Globus pallidus (tissue), 1 donor: ENCODE measurements at places on chromosomes 5 and 9.

GRCh38 chr5:78810098-78810920 lies 161.7 kb upstream of the LHFPL2 start:
- DNase-seq = no peak

- no peak for DNase-seq
These were observed 4.0 kb upstream of the TYRP1 start for GRCh38 chr9:12689233-12689632.

GRCh38 chr5:88089719-88090390 lies 178.8 kb downstream of the TMEM161B start:
- DNase-seq = peak; percentile 26

DNA sequence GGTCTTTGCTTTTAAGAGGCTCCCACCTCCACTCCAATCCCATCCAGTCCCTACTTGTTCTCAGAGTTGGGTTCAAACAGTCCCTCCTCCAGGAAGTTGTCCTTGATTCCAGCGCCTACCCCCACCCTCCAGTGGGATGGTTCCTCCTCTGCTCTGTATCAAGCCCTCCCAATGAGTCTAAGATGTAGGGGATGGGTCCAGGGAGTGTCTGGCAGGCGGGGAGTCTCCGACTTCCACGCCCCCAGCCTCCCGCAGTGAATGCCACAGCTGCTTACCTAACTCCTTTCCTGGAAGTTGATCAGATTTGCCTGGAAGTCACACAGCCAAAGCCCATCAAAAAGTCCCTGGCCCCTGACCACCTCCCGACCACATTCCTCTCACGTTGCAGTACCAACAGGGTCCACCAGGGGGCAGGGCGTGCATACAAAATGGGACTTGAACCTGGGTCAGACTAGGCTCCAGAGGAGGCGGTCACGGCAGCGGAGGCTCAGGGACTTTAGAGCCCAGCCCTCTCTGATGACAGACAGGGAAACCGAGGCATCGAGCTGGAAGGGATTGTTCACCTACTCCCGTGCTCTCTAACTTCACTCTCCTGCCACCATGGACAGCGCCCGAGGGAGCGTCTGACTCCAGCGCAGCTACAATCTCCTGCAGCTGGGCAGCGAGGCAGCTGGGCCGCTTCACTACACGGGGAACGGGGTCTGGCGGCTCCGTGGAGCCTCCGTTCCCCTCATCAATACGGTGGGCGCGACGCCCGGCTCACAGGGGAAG lies 25.0 kb upstream of the TDRD7 start:
- peak; percentile 37 for DNase-seq

GRCh38 chr9:126781186-126782052 lies 23.4 kb upstream of the ZBTB43 start:
- peak; percentile 66 for DNase-seq

GRCh38 chr5:146395193-146395592 lies 51.9 kb upstream of the TCERG1 start:
- DNase-seq = no peak

- DNase-seq = no peak
These were observed 141.5 kb upstream of the ERCC6L2 start for GRCh38 chr9:95733741-95734666.

DNA sequence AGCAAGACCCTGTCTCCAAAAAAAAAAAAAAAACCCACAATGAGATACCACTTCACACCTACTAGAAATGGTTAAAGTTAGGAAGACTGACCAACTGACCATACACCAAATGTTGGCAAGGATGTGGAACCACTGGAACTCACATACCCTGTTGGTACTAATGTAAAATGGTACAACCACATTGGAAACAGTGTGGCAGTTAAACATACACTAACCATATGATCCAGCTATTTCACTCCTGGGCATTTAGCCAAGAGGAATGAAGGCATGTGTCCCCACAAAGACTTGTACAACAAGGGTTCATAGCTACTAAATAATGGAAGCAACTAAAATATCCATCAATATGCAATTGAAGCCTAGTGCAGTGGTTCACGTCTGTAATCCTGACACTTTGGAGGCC lies 21.3 kb downstream of the NAIF1 start:
- no peak for DNase-seq

DNA sequence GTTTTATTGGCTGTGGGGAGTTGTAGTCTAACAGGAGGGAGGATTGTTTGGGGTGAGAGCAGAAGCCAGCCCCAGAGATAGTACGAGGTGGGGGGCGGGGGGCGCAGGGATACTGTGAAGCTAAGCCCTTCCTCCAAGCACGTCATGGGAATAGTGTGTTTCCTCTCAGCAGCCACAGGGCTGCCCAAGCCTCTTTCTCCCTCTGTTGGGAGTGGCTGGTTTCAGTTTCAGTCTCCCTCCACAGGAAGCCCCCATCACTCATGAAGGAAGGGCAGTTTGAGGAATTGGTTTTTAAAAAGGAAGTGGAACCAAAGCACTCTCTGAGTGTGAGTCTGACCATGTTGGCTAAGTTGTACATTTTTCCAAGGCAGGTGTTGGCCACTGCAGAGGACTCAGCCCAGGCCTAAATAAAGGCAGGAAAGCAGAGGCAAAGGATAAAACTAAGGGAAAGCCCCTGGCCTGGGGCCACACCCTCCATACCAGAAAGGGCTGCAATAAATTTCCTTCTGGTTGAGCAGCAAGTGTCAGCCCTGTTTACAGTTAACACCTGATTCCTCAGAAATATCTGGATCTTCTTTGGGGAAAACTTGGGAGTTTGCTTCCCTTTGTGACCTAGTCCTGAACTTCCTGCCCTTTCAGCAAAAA lies 3.2 kb downstream of the RAB24 start:
- DNase-seq = peak; percentile 73

DNA sequence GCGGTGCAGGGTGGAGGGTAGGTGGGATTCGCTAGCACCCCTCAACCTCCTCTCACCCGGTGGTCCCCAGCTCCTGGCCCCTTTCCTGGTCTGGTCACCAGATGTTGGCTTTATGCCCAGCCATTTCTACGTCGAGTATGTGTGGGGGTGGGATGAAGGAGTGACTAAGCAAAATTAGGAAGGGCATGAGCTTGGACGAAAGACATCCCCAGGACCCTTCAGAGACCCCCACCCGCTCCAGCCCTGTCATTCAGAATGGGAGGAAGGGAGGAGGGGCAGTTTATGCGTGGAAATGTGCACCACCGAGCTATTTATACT lies 742 bp downstream of the BHMT2 start:
- DNase-seq = no peak

DNA sequence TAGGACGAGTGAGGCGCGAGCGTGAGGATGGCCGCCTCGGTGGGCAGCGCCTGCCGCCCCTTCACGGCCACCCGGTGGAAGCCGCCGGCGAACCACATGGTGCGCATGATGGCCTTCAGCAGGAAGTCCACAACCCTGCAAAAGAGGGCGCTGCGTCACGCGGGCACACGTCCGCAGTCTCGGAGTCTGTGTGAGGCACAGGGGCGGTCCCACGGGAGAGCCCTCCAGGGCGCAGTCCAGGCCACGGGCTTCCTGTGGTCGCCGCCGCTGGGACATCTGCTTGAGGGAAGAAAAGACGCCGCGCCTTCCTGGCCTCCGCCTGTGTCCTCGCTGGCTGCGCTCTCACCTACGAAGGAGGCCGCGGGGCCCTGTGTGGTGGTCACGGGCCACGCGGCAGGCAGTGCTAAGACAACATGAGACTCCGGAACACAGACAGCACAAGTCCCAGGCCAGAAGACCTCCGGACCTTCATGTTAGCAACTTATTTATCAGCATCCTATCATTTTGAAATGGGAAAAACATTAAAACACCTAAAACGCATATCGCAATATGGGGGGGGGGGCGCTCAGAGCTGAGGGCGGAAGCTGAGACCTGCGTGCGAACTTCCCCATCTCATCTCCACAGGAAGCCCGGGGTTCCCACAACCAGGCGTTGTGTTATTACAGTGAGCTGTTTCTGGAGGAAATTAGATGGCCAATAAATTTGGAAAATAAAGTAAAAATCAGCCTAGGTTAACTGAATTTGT lies 28.8 kb downstream of the LPCAT1 start:
- DNase-seq = no peak

- DNase-seq = no peak
These were observed 396.5 kb downstream of the MLLT3 start for GRCh38 chr9:20225826-20226225.

GRCh38 chr5:132205385-132206125 lies 22.1 kb downstream of the P4HA2 start:
- DNase-seq = no peak

DNA sequence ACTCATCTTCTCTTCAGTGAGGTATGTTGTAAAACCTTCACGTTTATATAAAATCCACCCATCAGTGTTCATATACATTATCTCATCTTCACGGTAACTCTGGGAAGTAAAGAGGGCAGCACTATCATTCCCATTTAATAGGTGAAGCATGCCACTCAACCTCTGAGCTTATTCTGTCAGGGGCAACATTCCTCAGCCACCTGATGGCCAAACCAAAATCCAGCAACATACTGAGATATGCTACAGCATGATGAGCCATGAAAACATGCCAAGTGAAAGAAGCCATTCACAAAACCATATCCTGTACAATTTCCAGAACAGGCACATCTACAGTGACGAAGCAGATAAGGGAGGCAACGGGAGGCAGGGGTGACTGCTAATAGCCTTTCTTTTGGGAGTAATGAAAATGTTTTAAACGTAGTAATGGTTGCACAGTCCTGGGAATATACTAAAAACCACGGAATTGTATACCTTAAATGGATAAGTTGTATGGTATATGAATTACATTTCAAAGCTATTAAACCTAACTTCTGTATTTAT lies 167.4 kb downstream of the TSSK1B start:
- no peak for DNase-seq

- DNase-seq = no peak
These were observed 295.6 kb downstream of the ADGRV1 start for GRCh38 chr5:90854169-90854568.

DNA sequence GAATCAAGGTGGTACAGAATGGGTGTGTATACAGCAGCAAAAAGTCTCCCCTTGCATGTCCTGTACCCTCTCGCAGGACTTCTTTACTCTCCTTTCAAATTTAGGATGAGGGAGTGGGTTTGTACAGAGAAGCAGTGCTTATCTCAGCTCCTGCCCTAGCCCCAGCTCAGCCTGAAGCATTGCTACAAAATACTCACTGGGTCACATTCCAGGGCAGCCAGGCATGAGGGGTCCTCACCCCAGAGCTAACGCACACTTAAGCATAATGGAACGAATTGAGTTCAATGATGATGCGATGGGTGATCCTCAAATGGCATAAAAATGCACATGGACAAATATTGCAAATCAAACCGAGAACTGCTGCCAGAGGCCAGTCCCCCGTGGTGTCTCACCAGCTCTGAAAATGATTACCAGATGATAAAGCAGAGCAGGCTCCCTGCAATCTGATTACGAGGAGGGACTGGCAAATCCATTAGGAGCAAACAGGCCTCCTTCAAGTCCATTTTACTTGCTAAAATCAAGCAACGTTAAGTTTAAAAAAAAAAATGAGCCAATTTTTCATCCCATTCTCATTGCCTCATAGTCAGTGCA lies 231.6 kb upstream of the TAS2R1 start:
- DNase-seq = no peak
